Activated T-helper 1 cell treated with anti-CD3 and anti-CD28 coated beads, Interleukin-12 subunit alpha, Interleukin-12 subunit beta, Interleukin-2, Interleukin-4 antibody, amounts not matched to agents 30 ng/mL and 10 ng/mL and 1 ng/mL, durations not matched to agents 14 hours and 24 hours and 36 hours (primary cell): ENCODE measurements at places on chromosomes 7 and 10. TPM values are rescaled to one million over a fixed set of nuclear protein-coding genes. Genes with fewer than 3 reads are reported as not detected.

DNA sequence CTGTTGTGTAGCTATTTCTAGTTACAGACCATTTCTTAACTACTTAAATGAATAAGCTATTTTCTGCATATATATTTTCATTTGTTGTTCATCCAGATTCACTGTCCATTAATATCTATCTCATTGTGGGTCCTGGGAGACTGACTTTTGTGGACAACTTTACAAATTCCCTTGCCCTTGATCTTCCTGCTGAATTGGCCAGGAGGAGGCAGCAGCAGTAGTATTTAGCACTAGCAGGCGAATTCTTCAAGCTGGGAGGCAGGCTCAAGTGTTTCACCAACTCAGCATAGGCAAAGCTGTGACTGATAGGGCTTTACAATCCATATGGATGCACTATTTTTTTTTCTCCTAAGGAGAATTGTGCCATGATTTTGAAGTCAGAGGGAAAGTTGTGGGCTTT, 461.0 kb upstream of the NRG3 start:
- H3K27me3 ChIP-seq: no peaks in the 10 kb centered on the region
- DNase-seq: no peak
- no peak overlapping the region for H3K27ac ChIP-seq
- no peak overlapping the region for H3K4me3 ChIP-seq
- H3K4me1 ChIP-seq: no peaks in the 10 kb centered on the region

DNA sequence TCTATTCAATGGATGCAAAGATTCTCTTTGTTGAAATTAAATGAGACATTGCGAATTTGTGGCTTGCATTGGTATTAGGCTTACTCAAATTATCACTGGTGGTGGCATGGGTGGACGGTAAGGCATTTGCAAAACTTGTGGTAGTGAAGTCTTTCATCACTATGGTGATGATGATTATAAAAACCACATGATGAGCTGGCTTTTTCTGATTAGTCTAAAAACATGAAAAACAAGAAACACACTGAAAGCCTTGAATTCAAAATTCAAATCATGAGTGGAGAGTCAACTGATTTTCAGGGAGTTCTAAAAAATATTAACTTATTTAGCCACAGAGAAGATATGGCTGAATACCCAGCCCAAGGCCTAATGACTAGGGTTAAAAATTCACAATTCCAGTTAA, 99.8 kb upstream of the HGF start:
- no peak for DNase-seq
- no peak overlapping the region for H3K27ac ChIP-seq
- H3K4me3 ChIP-seq: no peak overlapping the region
- no peaks in the 10 kb centered on the region for H3K4me1 ChIP-seq

GRCh38 chr10:124559372-124560132, 97.9 kb downstream of the LHPP start:
- H3K27ac ChIP-seq: no peak overlapping the region
- H3K27me3 ChIP-seq: peaks cover 6% of the 10 kb centered on the region
- no peaks in the 10 kb centered on the region for H3K4me1 ChIP-seq
- H3K4me3 ChIP-seq: no peak overlapping the region

GRCh38 chr7:35004531-35005095, 32.7 kb downstream of the DPY19L1 start:
- peaks cover 2% of the 10 kb centered on the region for H3K27me3 ChIP-seq
- no peak overlapping the region for H3K4me3 ChIP-seq
- no peaks in the 10 kb centered on the region for H3K4me1 ChIP-seq
- H3K27ac ChIP-seq: no peak overlapping the region

DNA sequence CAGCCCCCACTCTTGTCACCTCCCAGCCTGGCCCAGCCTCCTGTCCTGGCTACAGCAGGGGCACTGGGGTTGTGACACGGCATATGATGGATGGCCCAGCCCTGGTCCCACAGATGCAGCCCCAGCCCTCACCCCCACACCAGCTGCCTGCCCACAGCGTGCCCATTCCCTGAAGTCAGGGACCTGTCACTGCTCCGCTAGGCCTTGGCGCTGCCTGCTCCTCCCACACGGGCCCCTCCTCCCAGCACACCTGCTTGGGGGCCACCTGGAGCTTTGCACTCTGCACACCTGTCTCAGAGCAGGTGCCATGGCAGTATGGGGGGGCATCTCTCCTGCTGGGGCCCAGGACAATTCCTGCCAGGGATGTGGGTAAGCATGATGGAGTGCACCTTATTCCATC, 3.5 kb downstream of the GCK start:
- H3K4me3 ChIP-seq: no peak overlapping the region
- H3K4me1 ChIP-seq: no peaks in the 10 kb centered on the region
- H3K27me3 ChIP-seq: peaks cover 2% of the 10 kb centered on the region
- no peak overlapping the region for H3K27ac ChIP-seq
- H3K36me3 ChIP-seq: no peaks in the 10 kb centered on the region
- DNase-seq: no peak

GRCh38 chr7:113179313-113179712, 61.0 kb upstream of the SMIM30 start:
- no peaks in the 10 kb centered on the region for H3K4me1 ChIP-seq
- DNase-seq: no peak
- no peak overlapping the region for H3K27ac ChIP-seq
- H3K36me3 ChIP-seq: no peaks in the 10 kb centered on the region
- no peaks in the 10 kb centered on the region for H3K27me3 ChIP-seq
- H3K4me3 ChIP-seq: no peak overlapping the region

DNA sequence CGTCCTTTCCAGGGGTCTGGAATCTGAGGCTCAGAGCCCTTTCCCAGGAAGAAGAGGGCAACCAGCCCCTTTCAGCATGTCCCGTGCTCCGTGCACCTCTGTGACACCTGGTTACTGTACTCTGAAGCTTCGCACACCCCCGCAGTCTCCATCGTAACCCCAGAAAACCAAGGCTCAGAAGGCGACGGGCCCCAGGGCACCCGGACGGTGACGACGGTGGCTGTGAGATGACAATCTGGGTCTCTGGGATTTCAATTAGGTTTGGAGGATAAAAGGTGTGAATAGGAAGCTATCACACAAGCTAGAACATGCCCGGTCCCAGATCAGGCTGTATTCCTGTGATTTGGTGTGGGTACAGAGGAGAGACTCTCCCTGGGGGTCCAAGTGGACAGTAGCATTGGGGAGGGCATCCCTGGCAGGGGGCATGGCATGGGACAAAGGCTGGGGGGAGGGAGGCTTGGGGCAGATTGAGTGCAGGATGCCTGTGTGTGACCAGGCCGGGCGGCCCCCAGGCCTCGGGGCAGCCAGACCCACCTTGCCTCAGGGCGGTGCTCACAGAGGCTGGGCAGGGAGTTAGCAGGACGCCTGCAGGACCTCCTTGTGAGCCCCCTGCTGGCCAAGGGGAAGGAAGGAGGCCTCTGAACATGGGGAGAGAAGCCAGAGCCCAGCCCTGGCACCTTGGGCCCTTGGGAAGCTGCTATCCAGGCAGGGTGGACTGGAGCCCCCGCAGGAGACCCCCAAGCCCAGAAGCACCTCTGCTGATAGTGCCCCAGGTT, 23.4 kb upstream of the PSMG3 start:
- H3K4me3 ChIP-seq: no peak overlapping the region
- H3K4me1 ChIP-seq: peaks cover 14% of the 10 kb centered on the region
- peaks cover 20% of the 10 kb centered on the region for H3K27me3 ChIP-seq
- H3K36me3 ChIP-seq: peaks cover 1% of the 10 kb centered on the region
- DNase-seq: no peak
- H3K27ac ChIP-seq: no peak overlapping the region

DNA sequence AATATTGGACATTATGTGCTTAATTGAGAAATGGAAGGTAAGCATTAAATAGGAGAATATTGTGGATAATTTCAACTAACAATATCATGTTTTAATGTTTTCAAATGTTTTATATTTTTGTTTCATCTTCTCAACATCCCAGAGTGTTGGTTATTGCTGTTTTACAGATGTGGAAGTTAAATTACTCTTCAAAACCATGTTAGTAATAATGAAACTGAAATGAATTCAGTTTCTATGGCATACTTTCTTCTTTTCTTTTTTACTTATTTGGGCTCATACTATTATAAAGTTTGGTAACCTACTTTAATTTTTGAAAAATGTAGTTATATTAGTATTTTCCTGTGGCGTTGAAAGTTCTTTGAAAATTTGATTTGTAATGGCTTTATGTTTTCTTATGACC, 4.2 kb downstream of the GLRX3 start:
- peaks cover 57% of the 10 kb centered on the region for H3K4me1 ChIP-seq
- no peak overlapping the region for H3K27ac ChIP-seq
- H3K36me3 ChIP-seq: peaks cover 32% of the 10 kb centered on the region
- DNase-seq: no peak
- H3K27me3 ChIP-seq: no peaks in the 10 kb centered on the region
- H3K4me3 ChIP-seq: peak overlapping the region; percentile 30

DNA sequence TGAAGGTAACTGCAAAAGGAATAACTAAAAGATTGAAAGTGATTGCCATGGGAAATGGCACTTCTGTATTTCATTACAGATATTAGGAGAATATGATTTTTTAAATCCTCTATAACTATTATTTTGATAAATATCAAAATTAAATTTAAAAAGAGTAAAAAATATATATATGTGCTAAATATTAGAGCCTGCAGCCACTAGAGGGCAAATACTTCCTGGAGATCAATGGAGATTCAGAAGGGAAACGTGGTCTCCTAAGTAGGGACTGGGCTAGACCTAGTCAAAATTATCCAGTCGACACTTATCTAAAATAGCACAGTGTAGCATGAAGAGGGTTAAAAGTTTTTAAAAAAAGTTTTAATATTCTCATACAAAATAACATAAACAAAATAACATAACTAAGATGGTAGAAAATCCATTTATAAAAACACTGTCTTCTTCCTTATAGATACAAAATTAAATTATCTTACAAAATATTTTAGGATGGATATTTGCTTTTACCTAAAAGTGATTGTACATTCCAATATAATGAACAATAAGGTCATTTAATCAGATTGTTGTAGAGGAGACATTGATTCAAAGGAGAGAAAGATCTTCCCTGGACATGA, 434.3 kb downstream of the MDFIC start:
- DNase-seq: no peak
- no peaks in the 10 kb centered on the region for H3K36me3 ChIP-seq
- no peaks in the 10 kb centered on the region for H3K27me3 ChIP-seq
- no peak overlapping the region for H3K27ac ChIP-seq

DNA sequence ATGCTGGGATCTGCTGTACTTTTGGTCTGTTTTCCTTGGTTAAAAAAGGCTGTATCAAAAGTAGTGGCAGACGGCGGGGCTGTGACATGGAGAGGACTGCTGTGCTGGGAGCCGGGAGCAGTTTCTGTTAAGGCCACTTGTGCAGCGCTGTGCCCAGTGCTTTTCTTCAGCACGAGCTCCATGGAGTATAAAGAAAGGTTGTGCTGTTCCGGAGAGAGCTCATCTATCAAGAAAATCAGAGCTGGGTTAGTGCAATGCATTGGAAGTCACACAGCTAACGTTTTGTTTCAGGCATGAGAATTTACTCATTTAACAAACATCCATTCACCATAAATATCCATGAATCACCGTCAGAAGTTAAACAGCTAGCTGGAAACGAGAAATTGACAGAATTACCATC, 62.0 kb downstream of the KIAA1549 start:
- H3K4me1 ChIP-seq: peaks cover 7% of the 10 kb centered on the region
- DNase-seq: no peak
- no peak overlapping the region for H3K4me3 ChIP-seq
- H3K27ac ChIP-seq: no peak overlapping the region
- H3K27me3 ChIP-seq: peaks cover 15% of the 10 kb centered on the region
- no peaks in the 10 kb centered on the region for H3K36me3 ChIP-seq

- DNase-seq: no peak
- H3K27ac ChIP-seq: no peak overlapping the region
- H3K27me3 ChIP-seq: peaks cover 33% of the 10 kb centered on the region
- H3K36me3 ChIP-seq: no peaks in the 10 kb centered on the region
- H3K4me3 ChIP-seq: peak overlapping the region; percentile 1
Measured at GRCh38 chr7:155997431-155998327, 185.4 kb upstream of the SHH start.

DNA sequence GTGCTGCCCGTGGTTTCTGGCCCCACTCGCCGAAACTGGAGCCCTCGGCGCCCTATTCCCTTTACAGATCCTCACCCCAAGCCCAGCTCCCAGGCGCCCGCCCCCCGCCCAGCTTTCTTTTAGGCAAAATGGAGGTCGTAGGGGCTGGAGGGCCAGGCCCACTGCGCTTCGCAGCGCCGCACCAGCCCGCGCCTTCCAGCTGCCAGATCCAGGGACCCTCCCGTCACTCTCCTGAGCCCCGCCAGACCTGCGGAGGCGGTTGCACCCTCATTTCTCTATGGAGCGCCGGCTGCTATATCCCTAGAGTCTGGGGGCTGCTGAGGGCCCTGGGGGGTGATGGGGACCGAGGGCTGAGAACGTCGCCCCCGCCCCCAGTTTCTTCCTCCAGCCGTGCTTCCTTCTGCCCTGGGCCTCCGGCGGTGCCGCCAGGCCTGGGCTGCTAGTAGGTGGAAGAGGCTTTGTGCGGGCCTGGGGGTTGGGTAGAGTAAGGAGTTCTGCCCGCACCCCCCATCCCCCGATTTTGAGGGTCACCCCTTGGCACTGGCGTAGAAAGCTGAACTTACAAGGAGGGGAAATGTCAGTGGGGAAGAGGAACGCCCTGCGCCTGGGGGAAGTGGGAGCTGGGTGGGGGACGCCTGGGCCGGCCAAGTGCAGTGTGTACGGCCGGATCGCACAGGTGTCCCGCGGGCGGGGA, 1.0 kb downstream of the GNB2 start:
- H3K4me1 ChIP-seq: peaks cover 10% of the 10 kb centered on the region
- no peak for DNase-seq
- peaks cover 18% of the 10 kb centered on the region for H3K36me3 ChIP-seq

GRCh38 chr10:110252151-110252550, 44.7 kb downstream of the MXI1 start:
- H3K4me3 ChIP-seq: no peak overlapping the region
- peaks cover 24% of the 10 kb centered on the region for H3K27me3 ChIP-seq
- H3K27ac ChIP-seq: no peak overlapping the region
- H3K4me1 ChIP-seq: peaks cover 47% of the 10 kb centered on the region
- no peak for DNase-seq

The NACAD gene
- total RNA-seq: 0.05 TPM in 1 of 2 replicates, not detected in the other

The PPP1R9A gene
- not detected in 2 replicates for total RNA-seq

The DNAH11 gene
- total RNA-seq: 1.3 and 1.7 TPM in 2 replicates

The STK32C gene
- 14.6 and 15.5 TPM in 2 replicates for total RNA-seq

The ZNF107 gene
- 12.6 and 13.5 TPM in 2 replicates for total RNA-seq

The NT5C3A gene
- 36.2 and 43.9 TPM in 2 replicates for total RNA-seq

The ERVW-1 gene
- total RNA-seq: not detected in 2 replicates

The FGL2 gene
- 4.0 and 4.7 TPM in 2 replicates for total RNA-seq
